Endodermal cell (in vitro differentiated cells): ENCODE measurements at places on chromosomes 2 and 18. TPM values are rescaled to one million over a fixed set of nuclear protein-coding genes. Genes with fewer than 3 reads are reported as not detected.

GRCh38 chr2:116490511-116491145 is 1323.9 kb upstream of the DDX18 start:
- DNase-seq, result no peak

- DNase-seq, result no peak
Measured at GRCh38 chr18:13616525-13617035, 109.8 kb downstream of the FAM210A start.

The PUS10 gene
- total RNA-seq, result 3.9 and 4.9 TPM in 2 replicates

DNA sequence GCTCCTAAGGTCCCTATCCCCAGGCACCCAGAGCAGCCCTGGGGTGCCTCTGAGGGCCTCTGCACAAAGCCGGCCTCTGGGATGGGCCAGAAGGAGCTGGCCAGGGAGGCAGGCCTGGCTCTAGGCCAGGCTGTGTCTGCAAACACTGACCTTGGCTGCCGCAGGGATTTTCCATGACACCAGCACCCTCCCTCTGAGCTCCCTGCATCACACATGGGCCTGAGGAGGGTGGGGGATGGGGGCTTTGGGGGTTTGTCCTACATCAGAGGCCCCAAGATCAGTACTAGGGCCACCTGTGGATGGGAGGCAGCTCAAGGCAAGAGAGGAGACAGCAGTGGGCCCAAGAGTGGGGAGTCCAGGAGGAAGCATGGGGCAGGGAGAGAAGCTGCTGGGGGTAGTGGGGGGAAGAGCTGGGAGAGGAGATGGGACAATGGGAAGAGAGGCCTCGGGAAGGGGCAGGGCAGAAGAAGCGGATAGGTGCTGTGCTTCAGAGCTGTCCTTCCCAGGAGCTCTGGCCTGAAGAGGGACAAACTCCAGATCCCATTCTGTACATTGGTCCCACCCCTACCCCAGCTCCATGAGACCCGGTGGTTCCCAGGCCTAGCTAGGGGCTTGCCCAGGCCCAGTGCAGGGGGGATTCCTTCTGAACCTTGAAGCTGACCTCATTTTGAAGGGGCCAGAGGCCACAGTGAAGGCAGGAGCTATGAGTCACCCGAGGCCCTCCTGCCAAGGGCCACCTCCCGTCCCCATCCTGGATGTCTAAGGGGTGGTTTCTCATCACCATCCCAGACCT is 28.0 kb downstream of the KCNK3 start:
- no peak for DNase-seq

The MAL gene
- total RNA-seq, result not detected in 2 replicates

The FKBP1B gene
- total RNA-seq, result 35.7 and 39.0 TPM in 2 replicates

The CHN1 gene
- total RNA-seq, result 24.2 and 24.3 TPM in 2 replicates

DNA sequence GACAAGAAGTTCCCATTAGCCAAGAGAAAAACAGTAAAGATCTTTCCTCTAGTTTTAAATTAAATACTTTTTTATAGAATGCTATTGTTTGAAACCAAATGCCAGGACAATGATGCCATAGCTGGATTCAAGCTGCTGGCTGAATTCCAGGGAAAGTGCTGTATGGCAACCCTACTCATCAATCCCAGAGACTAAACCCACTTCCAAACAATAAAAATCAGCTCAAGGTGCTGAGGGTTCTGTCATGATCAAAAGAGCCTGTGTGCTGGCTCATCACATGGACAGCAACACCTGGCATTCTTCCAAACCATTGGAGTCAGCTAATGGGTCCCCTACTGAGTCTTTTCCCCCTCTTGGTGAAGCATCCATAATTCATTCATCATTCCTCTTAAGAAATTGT is 53.7 kb upstream of the PARD3B start:
- DNase-seq, result no peak

DNA sequence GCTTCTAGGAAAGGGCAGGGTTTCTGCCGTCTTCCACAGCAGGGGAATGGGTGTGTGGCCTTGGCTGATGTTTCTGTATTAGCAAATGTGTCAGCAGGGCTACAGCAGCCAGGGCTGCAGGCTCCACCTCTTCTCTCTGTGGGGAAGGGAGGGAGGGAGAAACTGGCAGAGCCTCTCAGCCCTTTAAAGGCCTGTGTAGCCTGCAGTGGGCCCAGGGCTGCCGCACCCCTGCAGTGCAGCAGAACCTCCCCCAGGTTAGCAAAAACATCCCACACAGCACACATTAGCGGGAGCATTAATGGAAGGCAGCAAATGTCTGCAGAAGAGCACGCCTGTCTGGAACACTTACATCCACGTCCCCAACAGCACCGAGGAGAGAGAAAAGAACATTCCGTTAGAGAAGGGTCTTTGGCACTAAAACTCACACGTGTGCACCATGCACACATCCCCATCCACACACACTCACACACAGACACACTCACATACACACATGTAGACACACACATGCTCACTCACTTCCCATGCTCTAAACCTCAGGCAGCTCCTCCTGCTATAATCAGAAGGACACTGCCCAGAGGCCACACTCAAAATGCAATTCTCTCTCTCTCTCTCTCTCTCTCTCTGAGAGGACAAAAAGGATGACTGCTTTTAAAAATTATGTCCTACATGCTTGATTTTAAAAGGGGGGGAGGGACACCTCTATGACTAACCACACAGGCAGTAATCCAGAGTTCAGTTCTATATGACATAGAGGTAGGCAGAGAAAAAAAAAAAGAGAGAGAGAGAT is 24.1 kb downstream of the MRPL35 start:
- DNase-seq, result peak; percentile 66

- DNase-seq, result no peak
Measured at GRCh38 chr2:32864334-32865111, 82.2 kb upstream of the LTBP1 start.
